Naive thymus-derived CD8-positive, alpha-beta T cell (primary cell): ENCODE measurements at places on chromosomes 11 and 22.

DNA sequence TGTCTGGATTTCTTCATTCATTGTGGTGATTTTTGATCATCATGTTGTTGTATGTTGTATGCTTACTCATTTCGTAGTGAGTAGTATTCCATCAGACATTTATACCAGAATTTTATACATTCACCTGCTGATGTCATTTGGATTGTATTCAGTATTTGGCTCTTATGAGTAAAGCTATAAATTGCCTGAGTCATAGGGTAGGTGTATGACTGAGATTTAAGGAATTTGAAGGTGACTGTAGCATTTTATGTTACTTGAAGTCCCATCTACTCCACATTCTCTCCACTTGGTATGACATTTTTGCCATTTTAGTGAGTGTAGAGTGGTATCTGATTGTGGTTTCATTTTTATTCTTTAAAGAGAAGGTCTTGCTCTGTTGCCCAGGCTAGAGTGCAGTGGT lies 548.2 kb downstream of the TBC1D22A start:
- no peak for DNase-seq

- no peak for DNase-seq
These were observed 405.8 kb downstream of the NTM start for GRCh38 chr11:131776211-131776610.

- no peak for DNase-seq
These were observed 1.5 kb upstream of the PICALM start for GRCh38 chr11:86070142-86071056.

- no peak for DNase-seq
These were observed 148.1 kb downstream of the DYNC2H1 start for GRCh38 chr11:103257360-103257759.

DNA sequence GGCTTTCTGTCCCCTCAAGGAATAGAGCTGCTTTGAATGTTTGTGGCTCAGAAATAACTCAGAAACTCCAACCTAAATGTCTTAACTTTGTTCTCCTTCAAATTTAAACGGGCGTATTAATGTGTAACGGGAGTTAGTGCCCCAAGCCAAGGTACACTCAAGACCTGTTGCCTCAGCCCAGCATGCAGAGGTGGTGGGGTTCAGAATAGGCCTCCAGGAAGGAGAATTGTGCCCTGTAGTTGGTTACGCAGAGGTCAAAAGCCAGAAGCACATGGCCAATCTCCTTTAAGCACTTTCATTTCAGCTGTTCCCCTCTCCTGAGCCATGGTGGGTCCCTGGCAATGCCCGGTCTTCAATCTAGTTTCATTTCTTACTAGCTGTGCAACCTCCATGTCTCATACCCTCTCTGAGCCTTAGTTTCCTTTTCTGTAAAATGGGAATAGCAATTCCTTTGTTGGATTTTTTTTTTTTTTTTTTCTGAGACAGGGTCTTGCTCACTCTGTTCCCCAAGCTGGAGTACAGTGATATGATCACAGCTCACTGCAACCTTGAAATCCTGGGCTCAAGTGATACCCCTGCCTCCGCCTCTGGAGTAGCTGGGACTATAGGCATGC lies 4.2 kb downstream of the HMOX1 start:
- DNase-seq = no peak

GRCh38 chr11:78063440-78064181 lies at the start of gene THRSP:
THRSP (plus strand) TSS chr11:78063861; CDS start chr11:78063882, 21 bp downstream.
- DNase-seq = no peak

- no peak for DNase-seq
These were observed 60.2 kb upstream of the EMID1 start for GRCh38 chr22:29145321-29146072.

- DNase-seq = no peak
These were observed 11.8 kb downstream of the ABTB2 start for GRCh38 chr11:34345991-34346480.

- DNase-seq = no peak
These were observed 146.0 kb downstream of the OPCML start for GRCh38 chr11:133386262-133386661.

DNA sequence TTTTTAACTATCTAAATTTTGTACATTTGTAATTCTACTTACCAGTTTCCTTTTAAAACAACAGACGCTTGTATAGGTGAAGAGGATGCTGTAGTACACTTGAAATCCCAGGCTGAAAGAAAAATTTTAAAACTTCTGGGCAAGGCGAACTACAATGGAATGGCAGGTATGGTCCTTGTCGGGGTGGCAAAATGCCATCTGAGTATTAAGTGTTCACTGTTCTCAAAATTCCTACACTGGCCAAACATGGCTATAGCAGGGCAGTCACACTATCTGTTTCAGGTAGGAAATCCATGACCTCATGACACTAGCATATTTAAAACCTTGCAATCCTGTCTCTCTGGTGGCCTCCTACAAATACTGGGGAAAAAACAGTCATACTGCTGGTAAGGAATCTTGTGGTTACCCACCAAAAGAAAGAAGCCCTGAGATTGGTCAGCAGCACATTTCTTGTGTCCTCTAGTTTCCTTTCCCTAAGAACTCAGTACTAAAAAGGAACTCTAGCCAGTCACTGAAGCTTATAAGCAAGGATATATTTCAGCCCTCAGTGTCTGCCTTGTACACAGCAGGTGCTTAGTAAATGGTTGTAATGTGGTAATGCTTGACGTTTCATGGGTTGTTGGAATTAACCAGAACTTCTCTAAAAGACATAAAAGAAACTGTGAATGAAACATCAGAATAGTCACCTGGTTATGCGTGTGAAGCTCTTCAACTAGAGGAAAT lies 5.2 kb upstream of the ZC3H12C start:
- DNase-seq = no peak

DNA sequence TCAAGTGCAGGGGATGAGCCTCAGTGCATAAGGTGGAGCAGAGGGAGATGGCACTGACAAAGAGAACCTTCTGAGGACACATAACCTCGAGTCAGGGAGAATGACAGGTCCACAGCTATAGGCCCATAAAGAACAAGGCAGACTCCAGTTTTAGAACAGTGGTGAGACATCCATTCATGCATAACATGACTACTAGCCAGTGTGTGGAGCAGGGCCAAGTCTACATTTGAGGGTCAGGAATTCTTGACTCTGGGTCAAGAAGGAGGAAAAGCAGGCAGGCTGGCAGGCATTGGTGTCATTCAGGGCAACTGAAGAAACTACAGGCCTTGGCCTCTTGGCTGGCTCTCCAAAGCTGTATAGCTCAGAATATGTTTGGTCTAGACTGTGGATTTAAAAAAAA lies 54.9 kb downstream of the MTNR1B start:
- DNase-seq = no peak

DNA sequence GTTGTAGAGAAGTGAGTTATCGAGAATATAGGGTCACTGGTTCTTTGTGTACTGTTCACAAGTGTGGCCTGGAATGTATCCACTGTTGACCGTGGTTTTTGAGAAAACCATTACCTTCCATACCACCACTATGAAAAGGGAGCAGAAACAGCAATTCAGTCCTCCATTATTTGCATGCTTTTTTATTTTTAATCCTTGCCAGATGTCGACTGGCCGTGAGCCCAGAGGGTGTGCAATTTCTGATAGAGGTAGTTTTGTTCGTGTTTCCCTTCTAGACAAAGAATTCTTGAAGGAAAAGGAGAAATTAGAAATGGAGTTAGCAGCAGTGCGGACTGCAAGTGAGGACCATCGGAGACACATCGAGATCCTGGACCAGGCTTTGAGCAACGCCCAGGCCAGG lies 81.7 kb downstream of the AMOTL1 start:
- no peak for DNase-seq

- no peak for DNase-seq
These were observed 15.6 kb upstream of the WDR74 start for GRCh38 chr11:62854825-62855570.

- peak; percentile 36 for DNase-seq
These were observed 886 bp downstream of the PITPNM1 start for GRCh38 chr11:67504005-67504949.

- DNase-seq = no peak
These were observed 2.3 kb downstream of the KRTAP5-11 start for GRCh38 chr11:71580057-71581003.

DNA sequence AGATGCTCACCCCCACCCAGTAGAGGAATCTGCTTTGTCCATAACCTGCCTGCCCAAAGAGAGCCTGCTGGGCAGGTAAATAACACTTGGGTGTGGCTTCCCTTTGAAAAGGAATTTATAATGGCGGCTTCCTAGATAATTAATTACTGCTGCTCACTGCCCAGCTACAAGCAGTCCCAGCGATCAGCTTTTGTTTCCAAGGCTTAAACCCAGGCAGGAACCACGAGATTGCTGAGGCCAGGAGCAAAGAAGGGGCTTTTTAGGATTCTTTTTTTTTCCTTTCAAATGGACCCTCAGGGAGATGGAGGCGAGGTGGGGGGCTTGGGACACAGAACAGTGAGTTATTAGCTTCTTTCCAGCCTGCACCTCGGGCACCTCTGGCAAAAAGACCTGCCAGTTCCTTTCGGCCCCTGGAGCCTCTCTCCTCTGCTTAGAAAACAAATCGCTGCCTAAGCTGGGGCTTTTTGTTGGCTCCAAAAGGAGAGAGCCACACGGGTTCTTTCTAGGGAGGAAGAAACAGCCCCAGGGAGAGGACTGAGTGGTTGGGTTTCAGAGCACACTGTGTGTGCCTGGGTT lies 107.2 kb downstream of the TSPAN18 start:
- no peak for DNase-seq

DNA sequence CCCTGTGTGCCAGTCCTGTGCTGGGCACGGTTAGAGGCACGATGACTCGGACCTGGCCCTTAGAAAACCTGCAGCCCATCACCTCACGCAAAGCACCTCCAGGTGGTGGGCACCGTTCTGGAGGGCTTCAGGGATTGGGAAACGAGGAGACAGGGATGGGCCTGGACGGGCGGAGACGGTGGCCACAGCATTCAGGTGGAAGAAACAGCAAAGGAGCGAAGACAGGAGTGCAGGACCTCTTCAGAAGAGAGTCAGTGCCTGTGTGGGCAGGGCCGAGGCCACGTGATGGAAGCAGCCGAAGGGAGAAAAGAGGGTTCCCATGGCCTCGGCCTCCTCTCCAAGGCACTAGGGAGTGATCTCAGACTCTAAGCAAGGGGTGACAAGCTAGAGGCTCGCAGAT lies 8.1 kb upstream of the SLC22A12 start:
- DNase-seq = no peak

DNA sequence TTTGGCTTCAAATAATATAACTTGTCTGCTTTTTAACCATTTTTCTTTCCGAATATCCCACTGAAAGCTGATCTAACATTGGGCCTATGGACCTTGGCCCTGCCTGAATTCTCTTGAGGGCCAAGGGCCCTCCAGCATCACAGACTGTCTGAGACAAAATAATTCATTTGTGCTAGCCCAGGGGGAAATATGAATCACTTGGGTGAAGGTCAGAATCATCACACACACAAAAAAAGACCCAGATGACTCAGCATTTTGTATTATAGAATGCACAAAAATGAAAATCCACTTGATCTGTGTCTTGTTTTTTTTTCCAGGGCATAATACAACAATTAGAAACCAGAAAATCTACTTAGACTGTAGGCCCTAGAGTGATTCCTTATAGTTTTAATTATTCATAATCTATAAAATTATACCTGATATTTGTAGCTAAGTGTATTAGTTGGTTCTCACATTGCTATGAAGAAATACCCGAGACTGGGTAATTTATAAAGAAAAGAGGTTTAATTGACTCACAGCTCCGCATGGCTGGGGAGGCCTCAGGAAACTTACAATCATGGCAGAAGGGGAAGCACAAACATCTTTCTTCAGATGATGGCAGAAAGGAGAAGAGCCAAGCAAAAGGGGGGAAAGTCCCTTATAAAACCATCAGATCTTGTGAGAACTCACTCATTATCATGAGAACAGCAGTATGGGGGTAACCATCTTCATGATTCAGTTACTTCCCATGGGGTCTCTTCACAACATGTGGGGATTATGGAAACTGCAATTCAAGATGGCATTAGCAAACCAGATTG lies 15.6 kb upstream of the RDX start:
- DNase-seq = no peak

GRCh38 chr22:32331918-32332725 lies 25.5 kb upstream of the RFPL3 start:
- no peak for DNase-seq

- no peak for DNase-seq
These were observed 17.4 kb downstream of the WNT11 start for GRCh38 chr11:76188873-76189272.

DNA sequence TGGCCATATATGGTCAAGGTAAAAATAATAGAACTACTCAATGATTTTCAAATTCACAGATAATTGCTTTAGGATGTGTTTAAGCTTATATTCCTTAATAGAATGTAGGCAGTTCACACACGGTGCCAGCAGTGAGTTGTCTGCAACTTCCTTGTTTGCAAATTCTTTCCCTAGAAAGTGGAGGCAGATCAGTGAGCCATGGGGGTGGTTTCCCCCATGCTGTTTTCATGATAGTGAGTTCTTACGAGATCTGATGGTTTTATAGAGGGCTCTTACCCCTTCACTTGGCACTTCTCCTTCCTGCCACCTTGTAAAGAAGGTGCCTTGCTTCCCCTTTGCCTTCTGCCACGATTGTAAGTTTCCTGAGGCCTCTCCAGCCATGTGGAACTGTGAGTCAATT lies 111.8 kb upstream of the LMO1 start:
- DNase-seq = no peak

- DNase-seq = no peak
These were observed 11.3 kb downstream of the C11orf21 start for GRCh38 chr11:2290351-2290841.
